Stimulated activated CD8-positive, alpha-beta memory T cell treated with anti-CD3 and anti-CD28 coated beads, Interleukin-2, amount 100 ng/mL, for 48 hours (primary cell): ENCODE measurements at places on chromosomes 6 and 20.

DNA sequence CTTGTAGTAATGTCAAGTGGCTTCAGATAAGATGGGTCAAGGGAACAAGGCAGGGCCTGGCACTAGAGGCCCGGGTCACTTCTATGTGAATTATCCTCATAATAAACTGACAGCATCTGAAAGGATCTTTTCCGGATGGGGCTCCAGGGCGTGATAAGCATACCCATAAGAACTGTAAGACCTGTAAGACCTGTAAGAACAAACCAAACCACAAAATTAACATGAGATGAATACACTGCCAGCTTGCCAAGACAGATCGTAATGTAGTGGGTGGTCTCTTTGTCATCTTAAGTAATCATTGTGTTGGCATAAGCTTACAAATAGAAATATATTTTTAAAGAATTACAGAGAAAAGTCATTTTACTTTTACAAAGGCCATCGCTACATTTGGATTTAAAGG lies 334.9 kb downstream of the RFPL4B start:
- DNase-seq, result no peak

DNA sequence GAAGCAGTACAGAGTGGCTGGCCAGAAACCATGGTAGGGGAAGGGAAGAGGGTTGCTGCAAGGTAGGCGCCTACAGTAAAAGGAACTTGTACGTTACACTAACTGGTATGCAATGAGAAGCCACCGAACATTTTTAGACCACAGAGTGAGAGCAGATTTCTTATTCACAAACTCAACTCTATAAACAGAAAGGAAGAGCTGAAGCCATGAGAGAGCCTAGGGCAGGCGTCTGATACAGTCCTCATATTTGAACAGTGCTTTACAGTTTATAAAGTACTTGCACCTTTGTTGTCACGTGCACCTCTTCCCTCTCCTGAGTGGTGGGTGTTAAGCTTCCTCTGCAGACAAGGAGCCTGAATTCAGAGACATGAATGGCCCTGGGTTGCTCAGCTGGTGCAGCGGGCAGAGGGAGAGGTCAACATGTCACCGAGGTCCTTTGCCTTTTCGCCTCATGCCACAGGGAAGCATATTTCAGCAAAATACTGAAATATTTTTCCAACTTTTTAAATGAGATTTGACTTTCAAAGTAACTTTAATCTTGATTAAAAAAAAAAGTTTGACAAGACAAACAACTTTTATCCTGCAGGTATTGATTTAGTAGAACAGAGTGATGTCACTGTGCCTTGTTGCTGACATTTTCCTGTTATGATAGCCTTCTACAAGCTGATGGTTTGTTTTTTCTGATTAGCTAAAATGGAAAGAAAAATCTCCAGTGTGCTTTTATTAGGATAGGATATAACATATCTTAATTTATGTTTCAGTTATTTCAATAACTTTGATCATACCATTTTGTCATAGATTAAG lies 23.8 kb downstream of the UST start:
- no peak for DNase-seq

DNA sequence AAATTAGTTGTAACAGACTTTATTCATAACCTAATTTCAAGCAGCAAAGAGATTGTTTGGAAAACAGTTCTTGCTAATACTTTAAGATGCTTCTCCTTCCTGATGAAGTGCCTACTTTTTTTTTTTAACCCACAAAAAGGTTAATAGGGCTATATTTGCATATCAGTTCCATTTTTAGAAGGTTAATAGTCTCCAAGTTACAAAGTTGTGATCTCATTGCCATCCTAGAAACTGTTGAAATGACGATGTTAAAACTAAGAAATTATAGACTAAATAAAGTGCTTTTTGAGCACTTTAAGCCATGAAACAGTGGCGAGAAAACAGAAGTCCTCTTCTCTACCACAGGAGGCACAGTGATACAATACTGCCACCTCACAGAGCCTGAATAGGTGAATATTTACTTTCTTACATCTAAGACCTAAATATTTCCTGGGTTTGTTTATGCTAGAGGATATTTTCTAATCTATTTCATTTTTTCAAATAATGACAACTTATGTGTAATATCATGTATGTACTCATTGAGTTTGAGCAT lies 5.3 kb downstream of the RNF144B start:
- DNase-seq, result no peak

GRCh38 chr6:89602166-89602565 lies 36.4 kb downstream of the LYRM2 start:
- DNase-seq, result no peak

GRCh38 chr6:14278446-14278845 lies 160.9 kb downstream of the CD83 start:
- DNase-seq, result no peak

DNA sequence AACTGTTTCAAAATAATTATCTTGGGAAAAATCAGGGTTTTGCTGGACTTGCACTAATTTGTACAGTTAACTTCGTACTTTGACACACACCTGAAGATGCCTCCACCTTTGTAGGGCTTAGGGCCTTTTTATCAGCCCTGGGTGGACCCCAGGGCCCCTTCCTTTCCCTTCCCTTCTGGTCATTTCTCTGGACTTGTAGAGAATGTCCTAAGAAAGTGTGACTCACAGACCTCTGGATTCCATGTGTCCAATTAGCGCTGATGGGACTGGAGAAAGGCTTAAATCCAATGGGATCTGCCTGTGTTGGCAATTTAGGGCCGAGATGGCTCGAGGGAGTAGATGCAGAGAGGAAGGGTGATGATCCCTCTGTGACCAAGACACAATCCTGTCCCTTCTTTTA lies 9.3 kb downstream of the TRIM15 start:
- no peak for DNase-seq

DNA sequence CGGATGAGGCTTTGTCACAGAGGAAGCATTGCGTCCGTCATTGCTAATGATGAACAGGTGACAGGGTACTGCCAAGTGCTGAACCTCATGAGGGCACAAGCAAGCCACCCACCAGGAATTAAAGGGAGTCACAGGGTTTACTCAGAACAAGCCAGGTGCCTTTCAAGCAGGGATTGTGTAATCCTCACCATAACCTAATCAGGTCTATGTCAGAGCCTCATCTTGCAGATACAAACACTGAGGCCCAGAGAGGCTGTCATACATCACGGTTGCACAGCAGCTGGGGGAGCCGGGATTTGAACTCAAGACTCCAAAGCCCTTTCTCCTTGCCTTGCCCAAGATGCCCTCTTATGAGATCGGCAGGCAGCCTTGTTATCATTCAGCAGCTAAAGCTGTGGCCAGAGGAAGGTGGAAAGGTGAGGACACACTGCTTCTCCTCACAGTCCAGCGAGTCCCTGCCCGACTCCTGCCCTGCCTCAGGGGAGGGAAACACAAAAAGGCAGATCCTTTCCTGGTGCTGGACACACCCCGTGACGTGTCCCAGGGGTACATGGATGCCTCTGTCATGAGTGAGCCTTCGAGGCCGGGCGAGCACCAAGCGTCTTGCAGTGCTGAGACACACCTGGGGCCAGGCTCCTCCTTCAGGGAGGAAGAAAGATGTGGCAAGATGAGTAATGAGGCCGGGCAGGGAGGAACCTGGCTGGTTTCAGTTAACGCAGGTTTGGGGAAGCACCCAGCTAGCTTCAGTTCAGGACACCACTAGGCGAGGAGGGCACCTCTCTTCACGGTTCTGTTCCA lies 214.9 kb downstream of the LY86 start:
- DNase-seq, result no peak
